ENCODE measurements at places on chromosomes 5 and 9. TPM values are rescaled to one million over a fixed set of nuclear protein-coding genes. Genes with fewer than 3 reads are reported as not detected.

INSL4 gene
- total RNA-seq: not detected

GRCh38 chr5:138186002-138186447 is 7.1 kb downstream of the KIF20A start:
- no peak overlapping the region for H3K4me3 ChIP-seq
- no peak overlapping the region for H3K27ac ChIP-seq
- no peak for DNase-seq
- no peaks in the 10 kb centered on the region for H3K27me3 ChIP-seq
- peaks cover 9% of the 10 kb centered on the region for H3K36me3 ChIP-seq
- no peaks in the 10 kb centered on the region for H3K4me1 ChIP-seq

DNA sequence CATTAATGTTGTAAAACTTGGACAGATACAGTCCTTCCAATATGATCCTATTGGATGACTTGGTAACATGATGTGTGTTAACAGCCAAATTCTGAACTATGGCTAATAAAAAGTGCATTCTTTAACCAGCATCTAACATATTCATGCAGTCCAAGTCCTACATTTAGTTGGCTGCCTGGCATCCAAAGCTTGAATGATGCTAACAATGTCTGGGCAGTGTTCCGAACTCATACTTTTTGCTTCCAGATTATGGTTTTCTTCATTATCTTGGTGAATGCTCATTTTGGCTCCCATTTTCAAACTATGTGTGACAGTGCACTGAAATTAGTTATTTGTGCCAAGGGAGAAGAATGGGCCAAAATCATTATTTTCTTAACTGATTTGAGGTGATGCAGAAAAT is 2.8 kb downstream of the FAM174A start:
- no peaks in the 10 kb centered on the region for H3K27me3 ChIP-seq
- H3K27ac ChIP-seq: no peak overlapping the region
- H3K4me3 ChIP-seq: no peak overlapping the region
- no peaks in the 10 kb centered on the region for H3K36me3 ChIP-seq
- H3K4me1 ChIP-seq: peaks cover 4% of the 10 kb centered on the region

DNA sequence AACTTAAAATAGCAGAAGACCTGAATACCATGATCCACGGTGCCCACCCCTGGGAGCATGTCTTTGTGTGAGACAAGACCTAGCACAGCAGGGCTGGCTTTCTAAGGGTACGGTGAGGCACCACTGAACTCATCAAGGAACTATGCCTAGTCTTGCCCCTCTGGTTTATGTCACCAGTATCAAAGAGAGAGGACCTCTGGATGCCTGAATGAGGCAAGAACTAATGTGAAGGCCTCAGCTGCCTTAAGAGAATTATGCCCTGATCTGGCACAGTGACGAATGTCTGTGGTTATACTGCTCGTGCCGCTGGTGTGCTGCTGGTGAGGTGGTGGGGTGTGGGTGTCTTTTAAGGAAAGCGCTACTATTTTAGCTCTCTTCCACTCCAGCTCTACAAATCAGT is 23.0 kb downstream of the NREP start:
- H3K27me3 ChIP-seq: no peaks in the 10 kb centered on the region
- H3K4me3 ChIP-seq: no peak overlapping the region
- DNase-seq: no peak
- no peaks in the 10 kb centered on the region for H3K4me1 ChIP-seq

GRCh38 chr5:90645024-90645610 is 86.5 kb downstream of the ADGRV1 start:
- H3K4me1 ChIP-seq: no peaks in the 10 kb centered on the region
- DNase-seq: no peak
- no peak overlapping the region for H3K27ac ChIP-seq
- no peaks in the 10 kb centered on the region for H3K27me3 ChIP-seq
- no peak overlapping the region for H3K4me3 ChIP-seq

- no peaks in the 10 kb centered on the region for H3K4me1 ChIP-seq
These were observed 198.1 kb downstream of the ROR2 start for GRCh38 chr9:91751922-91752321.

LCP2 gene
- total RNA-seq: 15.4 TPM

GRCh38 chr5:72244862-72245371 is 75.1 kb downstream of the MRPS27 start:
- H3K27ac ChIP-seq: peak overlapping the region; percentile 21
- H3K4me3 ChIP-seq: no peak overlapping the region
- no peak for DNase-seq
- no peaks in the 10 kb centered on the region for H3K36me3 ChIP-seq
- no peaks in the 10 kb centered on the region for H3K27me3 ChIP-seq
- no peaks in the 10 kb centered on the region for H3K4me1 ChIP-seq

UBE2R2 gene
- total RNA-seq: 22.6 TPM

- DNase-seq: no peak
- H3K4me3 ChIP-seq: no peak overlapping the region
- no peak overlapping the region for H3K27ac ChIP-seq
- H3K36me3 ChIP-seq: no peaks in the 10 kb centered on the region
- no peaks in the 10 kb centered on the region for H3K27me3 ChIP-seq
- no peaks in the 10 kb centered on the region for H3K4me1 ChIP-seq
These were observed 56.6 kb downstream of the RGS3 start for GRCh38 chr9:113520109-113520642.

BAAT gene
- not detected for total RNA-seq

- H3K27ac ChIP-seq: no peak overlapping the region
- no peaks in the 10 kb centered on the region for H3K36me3 ChIP-seq
- no peaks in the 10 kb centered on the region for H3K27me3 ChIP-seq
- H3K4me3 ChIP-seq: no peak overlapping the region
- DNase-seq: peak; percentile 10
- peaks cover 4% of the 10 kb centered on the region for H3K4me1 ChIP-seq
These were observed 151.9 kb downstream of the MACROH2A1 start for GRCh38 chr5:135246923-135247795.

DNA sequence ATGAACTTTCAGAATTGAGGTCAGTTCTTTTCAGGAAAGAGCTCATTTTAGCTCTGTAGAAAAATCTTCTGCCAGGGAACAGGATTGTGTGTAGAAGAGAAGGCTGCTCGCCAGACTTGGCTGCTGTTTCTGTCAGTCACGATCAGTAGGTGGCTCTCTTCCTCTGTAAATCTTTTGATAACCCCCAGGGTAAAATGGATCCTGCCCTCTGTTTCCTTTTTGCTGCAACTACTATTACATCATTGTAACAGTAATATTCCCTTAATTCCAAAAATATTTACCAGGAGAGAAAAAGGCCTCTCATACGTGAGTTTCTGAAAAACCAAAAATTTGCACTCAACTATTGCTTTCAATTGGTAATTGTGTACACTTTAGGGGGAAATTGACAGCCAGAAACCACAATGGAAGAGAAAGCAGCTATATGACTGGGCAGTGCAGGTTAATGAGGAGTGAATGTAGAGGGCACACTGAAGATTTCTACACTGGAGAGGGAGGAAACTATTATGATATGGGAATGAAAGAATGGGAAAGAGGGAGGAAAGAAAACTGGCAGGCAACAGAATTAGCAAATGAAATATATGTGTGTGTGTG is 12.3 kb downstream of the IFNA21 start:
- no peaks in the 10 kb centered on the region for H3K36me3 ChIP-seq
- H3K27ac ChIP-seq: no peak overlapping the region
- H3K27me3 ChIP-seq: no peaks in the 10 kb centered on the region
- no peak overlapping the region for H3K4me3 ChIP-seq
- DNase-seq: no peak

- H3K27ac ChIP-seq: no peak overlapping the region
- DNase-seq: no peak
- H3K4me1 ChIP-seq: no peaks in the 10 kb centered on the region
- no peak overlapping the region for H3K4me3 ChIP-seq
These were observed 94.8 kb downstream of the NR3C1 start for GRCh38 chr5:143308731-143309130.

- no peak overlapping the region for H3K4me3 ChIP-seq
- no peak overlapping the region for H3K27ac ChIP-seq
These were observed 13.4 kb upstream of the PRDM6 start for GRCh38 chr5:123075521-123076163.

ENHO gene
- 1.8 TPM for total RNA-seq

DNA sequence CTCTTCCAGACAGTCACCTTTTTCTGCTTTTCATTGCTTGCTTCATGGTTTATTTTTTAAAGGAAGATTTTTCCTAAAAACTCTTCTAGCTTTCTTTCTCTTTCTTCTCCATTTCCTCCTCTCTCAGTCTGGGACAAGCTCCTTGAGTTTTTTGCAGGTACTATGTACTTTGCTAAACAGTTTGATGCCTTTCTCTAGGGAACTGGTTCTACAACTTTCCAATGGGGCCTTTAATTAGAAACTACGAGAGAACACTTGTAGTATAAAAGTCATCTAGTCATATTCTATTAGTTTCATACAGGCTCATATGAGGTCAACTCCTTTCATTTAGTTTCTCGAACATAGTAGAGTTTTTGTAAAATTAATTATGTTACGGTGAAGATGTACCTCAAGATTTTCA is 189.6 kb downstream of the DOCK8 start:
- H3K4me3 ChIP-seq: no peak overlapping the region
- H3K4me1 ChIP-seq: no peaks in the 10 kb centered on the region
- H3K27ac ChIP-seq: no peak overlapping the region
- H3K36me3 ChIP-seq: no peaks in the 10 kb centered on the region
- no peak for DNase-seq

DNA sequence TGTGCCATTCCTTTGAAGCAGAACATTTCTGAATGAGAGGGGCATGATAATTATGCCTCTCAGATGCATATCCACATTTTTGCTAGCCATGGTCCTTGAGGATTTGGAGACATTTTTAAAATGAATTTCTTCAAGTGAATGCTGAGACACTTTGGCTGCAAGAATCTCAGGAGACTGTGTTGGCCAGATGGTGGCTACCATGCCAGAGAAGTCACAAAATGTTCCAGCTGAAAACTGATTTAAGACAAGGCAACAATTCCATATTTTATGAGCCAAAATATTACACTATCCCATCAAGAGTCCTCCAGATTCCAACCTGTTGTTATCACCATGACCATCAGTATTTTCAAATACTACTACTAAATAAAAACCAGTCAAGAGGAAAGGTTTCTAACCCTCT is 859.5 kb upstream of the DMAC1 start:
- H3K27ac ChIP-seq: no peak overlapping the region
- H3K4me1 ChIP-seq: no peaks in the 10 kb centered on the region
- no peaks in the 10 kb centered on the region for H3K27me3 ChIP-seq
- H3K4me3 ChIP-seq: no peak overlapping the region
